LHCN-M2 (cell line): ENCODE measurements at places on chromosomes 11 and 22.
A peak's percentile ranks its signal among the peaks of the same experiment; 100 is the strongest.

GRCh38 chr22:48555606-48556005 lies 1272.1 kb downstream of the BRD1 start:
- no peak for DNase-seq

GRCh38 chr11:83816572-83817187 lies 530.5 kb upstream of the CCDC90B start:
- DNase-seq = peak; percentile 6

DNA sequence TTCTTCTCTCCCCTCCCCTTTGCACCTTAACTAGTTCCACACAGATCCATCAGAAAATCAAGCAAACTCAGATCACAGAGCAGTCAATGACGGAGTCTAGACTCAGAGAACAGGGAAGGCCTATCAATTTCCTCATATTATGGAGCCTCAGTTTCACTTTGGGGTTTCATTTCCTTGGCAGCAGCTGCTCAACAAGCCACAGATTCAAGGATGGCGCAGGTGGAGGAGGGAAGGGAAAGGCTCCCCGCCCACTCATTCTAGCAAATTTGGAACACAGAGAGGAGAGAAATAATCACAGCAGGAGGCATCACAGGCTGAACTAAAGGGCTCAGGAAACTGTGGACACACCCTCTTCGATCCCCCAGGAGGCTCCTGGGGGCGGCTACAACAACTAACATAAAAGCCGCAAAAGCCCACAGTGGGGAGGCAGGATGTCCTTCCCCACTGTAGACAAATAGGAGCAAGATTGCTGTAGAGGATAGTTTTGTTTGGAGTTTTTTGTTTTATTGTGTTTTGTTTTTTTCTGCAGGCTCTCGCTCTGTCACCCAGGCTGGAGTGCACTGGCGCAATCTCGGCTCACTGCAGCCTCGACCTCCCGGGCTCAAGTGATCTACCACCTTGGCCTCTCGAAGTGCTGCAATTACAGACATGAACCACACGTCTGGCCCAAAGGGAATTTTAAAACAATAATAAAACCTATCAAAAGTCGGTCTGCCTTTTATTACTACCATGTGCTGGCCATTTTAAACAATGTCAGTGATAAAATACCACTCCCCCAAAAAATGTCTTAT lies 3.4 kb downstream of the PLAAT3 start:
- DNase-seq = no peak

- no peak for DNase-seq
These were observed 455.6 kb downstream of the BUD13 start for GRCh38 chr11:116317212-116317611.

GRCh38 chr22:31451709-31452571 lies 37.7 kb downstream of the EIF4ENIF1 start:
- DNase-seq = peak; percentile 55
